Natural killer cell (primary cell): ENCODE measurements at places on chromosomes 12 and 14. TPM values are rescaled to one million over a fixed set of nuclear protein-coding genes. Genes with fewer than 3 reads are reported as not detected.

The C14orf180 gene
- not detected for total RNA-seq

The TAPBPL gene
- 51.4 TPM for total RNA-seq

The ABCB9 gene
- 2.4 TPM for total RNA-seq

The IL31 gene
- total RNA-seq = not detected

The PTPRO gene
- 1.2 TPM for total RNA-seq

The ASB2 gene
- 3.7 TPM for total RNA-seq

The DNAJC22 gene
- total RNA-seq = not detected
